ENCODE measurements at places on chromosomes 6 and 20.

DNA sequence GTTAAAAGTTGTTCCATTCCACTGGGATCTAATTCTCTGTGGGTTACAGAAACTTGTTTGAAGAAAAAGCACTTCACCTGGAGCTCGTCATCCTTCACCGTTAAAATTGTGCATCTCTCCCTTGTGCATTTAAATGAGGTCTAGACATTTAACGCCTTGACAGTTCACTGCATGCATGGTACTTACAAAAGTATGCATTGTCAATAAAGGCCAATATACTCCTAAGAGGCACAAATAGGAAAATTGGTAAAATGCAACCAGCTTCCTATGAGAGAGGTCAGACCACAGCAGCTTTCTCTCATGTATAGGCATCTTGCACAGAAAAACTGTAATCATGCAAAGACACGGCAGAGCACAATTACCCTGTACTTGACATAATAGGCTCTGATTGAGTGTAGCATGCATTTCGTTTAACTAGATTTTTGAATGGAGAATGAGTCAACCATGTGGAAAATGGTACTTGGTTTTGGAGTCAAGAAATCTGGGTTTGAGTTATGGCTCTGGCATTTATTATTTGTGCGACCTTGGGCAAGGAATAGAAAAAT lies 378.5 kb downstream of the RFPL4B start:
- no peak for DNase-seq

DNA sequence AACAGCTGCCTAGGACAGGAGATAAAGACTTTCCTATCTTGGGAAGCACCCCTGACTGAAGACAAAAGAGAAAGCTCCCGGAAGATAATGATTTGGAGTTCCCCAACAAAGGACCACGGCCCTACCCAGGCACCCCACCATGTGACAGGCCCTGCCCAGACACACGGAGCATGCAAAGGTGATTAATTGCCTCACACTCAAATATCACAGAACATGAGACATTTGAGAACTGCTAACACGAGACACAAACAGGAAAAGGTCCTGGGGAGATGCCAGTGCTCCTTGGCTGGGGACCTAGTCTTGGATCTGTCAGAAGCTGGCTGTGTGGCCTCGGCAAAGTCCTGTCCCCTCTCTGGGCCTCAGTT lies 82.5 kb upstream of the PTPN1 start:
- no peak for DNase-seq

DNA sequence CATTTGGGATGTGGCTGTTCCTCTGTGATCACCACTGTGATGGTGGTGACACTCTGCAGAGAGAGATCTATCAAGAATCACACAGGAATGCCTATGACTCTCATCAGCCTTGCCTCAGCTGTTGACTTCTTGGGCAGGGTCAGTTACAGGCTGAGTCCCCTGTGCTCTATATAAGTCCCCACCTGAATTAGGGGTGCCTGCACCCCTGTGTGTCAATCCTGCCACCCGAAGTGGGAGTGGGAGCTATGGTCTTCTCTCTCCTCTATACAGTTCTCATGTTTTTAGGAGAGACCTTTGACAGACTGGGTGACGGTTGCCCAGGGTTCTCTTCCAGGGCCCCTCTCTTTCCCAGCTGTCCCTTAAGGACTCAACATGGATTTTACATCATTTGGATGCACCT lies 173.8 kb downstream of the ZDHHC14 start:
- no peak for DNase-seq

DNA sequence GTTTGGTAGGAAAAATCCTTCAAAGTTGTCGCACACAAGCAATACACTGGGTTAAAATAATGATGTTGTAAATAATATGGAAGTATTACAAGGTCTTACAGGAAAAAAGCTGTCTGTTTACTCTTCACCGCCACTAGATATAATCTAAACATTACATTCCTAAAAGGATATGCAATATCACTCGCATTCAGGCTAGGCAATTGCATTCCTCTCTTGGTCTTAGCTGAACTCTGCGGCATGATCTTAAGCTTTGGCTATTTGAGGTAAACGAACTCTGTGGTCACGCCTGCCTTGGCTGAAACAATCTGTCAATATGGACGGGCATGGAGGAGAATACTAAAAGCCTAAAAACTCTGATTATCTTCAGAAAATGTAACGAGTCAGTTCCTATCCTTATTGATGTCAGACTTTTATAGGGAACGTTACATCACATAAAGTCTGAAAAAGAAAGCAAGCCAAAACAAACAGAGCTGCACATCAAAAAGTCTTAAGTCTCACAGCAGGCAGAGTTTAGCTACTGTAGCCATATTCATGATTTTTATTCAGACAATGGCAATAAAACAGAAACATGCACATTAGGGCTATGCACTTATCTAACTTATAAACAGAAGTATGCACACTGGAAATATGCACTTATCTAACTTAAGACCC lies 30.8 kb upstream of the FILIP1 start:
- DNase-seq, result no peak

DNA sequence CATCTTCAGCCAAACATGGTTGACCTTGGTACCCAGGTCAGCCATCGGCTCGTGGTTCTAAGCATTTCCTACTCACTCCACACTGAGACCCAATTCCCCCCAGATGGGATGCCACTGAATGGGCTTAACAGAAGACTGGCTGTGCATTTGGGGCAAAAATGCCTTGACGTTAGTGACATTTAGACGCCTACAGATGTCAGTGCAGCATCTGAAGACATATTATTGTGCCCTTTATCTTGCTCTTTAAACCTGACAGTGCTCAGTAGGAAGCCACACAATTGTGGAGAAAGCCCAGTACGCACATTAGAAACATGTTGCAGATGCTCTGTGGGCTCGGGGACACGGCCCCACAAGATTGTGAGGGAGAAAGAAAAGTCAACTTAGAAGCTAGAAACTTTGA lies 414.7 kb downstream of the PTPRT start:
- DNase-seq, result no peak

GRCh38 chr6:3247255-3248146 lies 11.2 kb upstream of the PSMG4 start:
- DNase-seq, result no peak

DNA sequence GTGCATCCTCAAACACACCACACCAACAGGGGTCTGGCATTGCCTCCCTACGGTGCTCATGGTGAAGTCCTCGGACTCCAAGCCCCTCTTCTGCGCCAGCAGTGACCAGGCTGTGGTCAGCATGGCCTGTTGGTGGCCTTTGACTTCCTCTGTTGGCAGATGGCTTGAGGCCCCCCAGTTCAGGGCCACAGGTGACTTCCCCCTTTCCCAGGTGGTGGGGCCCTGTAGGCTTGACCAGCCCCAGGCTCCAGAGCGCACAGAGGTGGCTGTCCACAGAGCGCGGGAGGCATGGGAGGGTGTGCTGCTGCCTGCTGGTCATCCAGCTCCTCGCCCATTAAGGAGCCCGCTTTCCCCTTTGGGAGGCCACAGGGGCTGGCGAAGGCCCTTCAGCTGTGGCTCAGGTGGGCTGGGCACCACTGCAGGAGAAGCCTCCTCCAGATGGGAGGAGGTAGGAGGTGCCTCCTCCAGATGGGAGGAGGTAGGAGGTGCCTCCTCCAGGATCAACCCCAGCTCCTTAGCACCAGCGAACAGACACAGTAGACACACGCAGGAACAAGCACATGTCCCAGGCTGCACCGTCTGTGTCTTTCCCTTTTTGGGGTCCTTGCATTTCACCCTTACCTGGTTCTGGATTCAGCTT lies 52.1 kb upstream of the BHLHE23 start:
- DNase-seq, result no peak

- no peak for DNase-seq
Measured at GRCh38 chr6:102216232-102216631, 822.7 kb downstream of the GRIK2 start.

DNA sequence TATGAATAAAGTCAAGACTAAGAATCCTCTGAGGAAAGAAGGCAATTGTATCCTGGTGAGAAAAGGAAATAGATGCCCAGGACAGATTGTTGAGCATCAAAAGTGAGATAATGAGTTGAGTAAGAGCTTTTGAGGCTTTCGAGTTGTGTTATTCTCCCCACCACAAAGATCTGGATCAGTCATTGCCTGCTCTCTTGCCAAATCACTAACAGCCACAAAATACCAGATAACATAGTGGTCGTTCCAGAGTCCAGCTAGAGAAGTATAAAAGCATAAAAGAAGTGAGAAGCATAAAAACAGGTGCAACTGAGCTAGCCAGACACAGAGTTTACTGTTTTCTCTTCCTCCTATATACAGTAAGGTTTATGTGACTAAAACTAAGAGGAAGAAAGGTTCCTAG lies 4.9 kb downstream of the SPINT4 start:
- DNase-seq, result no peak

- no peak for DNase-seq
Measured at GRCh38 chr6:116764961-116765841, at the start of gene FAM162B. Gene FAM162B, minus strand, starts transcription at chr6:116765719. Its CDS starts 143 bp downstream, at chr6:116765576.

DNA sequence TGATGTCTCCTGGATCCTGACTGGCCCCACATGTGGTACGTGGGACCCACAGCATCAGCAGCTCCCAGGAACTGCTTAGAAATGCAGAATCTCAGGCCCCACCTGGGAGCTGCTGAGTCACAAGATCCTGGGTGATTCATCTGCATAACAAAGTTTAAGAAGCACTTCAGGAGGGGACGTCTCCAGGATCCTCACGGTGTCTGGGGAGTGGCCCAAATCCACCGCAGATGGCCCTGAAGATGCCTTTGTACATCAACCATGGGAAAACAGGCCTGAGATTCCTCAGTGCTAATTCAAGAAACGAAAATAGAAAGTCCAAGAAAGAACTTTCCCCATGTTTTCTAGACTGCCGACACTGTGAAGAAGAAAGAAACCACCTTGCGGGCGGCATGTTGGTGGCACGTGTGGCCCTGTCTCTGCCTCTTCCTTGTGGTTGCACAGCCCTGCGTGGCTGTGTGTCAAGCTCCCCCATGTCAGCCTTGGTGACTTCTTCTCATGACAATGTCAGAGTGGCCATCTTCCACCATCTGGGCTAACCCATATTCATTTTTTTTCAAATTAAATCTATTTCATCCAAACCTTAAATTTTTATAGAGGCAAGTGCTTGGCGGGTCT lies 26.1 kb downstream of the RRBP1 start:
- DNase-seq, result no peak

DNA sequence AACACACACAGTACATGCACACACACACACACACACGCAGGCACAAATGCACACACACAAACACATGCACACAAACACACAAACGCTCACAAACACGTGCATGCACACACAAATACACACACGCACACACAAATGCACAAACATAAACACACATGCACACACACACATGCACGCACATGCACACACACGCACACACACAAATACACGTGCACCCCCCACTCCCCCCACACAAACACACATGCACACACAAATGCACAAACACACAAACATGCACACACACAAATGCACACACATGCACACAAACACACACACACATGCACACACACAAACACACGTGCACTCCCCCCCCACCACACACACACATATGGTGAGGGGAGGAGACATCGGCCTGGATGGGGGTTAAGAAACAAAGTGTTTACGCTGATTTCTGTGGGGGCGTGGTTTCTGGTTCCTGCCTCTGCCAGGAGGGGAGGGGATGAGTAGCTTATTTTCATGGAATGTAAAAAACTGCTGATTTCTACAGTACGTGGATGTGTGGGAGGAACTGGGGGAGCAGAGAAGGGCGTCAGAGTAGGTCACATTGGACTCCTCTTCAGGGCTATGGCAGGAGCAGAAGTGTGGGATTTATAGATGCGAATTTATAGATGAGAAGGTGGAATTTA lies 607.2 kb downstream of the QKI start:
- no peak for DNase-seq

- no peak for DNase-seq
Measured at GRCh38 chr6:157392927-157393668, 12.1 kb downstream of the ZDHHC14 start.

GRCh38 chr6:151285122-151285521 lies 45.4 kb downstream of the AKAP12 start:
- DNase-seq, result no peak

- DNase-seq, result no peak
Measured at GRCh38 chr6:7165890-7166267, 58.1 kb downstream of the RREB1 start.

DNA sequence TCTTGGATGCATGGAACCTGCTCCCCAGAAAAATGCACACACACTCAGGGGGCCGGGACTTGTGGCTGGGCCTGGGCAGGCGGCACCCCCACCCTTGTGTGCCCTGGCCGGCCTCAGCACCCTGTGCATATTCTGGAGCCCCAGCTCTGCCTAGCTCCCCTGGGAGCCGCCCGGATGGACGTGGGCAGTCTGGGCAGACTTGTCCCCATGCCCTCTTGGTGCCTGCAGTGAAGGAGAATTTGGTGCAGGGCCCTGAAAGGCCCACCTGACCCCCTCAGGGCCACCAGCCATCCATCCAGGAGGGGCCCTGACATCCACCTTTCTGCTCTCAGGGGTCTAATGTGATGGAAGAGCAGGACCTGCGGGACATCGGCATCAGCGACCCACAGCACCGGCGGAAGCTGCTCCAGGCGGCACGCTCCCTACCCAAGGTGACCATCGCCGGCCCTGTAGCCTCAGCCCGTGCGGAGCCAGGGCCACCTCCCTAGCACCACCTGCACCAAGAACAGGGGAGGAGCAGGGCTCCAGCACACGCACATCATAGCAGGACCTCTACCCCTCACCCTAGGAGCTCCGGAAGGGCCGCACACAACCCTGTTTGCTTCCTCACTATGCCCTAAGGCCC lies 62.8 kb downstream of the TCP11 start:
- DNase-seq, result no peak

DNA sequence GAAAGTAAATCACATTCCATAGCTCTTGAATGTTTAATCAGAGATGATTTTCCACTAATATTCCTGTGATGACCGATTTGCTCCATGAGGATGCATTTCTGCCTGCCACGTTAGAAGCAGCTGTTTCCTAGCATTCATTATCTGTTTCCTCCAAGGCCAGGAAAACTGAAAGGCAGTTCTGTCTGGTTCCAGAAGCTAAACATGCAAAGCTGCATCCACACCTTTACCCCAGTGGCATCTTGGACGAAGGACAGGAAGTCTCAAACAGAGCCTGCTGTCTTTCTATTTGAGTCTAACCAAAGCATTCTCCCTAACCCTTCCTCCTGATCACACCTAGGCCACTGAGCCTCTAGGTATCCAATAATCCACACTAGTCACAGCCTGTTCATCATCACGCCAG lies 27.6 kb downstream of the CNKSR3 start:
- DNase-seq, result no peak

DNA sequence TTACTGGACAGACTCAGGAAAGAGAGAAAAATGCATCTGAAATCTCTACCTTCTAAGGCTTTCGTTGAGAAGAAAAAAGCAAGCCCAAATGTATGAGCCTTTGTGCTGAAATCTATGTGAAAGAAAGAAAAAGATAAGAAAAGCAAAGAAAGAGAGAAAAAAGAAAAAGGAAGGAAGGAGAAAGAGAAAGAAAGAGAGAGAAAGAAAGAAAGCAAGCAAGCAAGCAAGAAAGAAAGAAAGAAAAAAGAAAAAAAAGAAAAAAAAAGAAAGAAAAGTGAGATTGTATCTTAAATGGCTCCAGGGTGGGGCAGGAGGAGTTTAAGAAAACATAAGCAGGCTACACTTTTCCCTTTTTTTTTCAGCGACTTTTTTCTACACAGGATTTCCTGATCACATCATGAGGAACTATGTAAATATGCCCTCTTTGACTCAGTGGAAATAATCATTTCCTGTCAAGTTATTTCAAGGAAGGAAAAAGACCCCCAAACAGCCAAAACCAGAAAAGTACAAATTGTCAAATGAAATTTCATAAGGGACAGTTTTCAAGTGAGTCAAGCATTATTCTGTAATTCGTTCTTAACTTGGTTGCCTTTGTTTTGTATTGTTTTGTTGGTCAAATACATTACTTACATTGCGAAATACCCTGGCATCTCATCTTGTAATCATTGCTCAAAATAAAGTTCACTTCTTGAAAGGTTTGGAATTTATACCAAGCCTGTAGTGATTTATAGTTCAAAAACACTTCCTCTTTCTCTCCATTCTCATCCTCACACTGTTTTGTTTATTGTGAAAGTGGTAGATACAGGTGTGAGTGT lies 79.5 kb upstream of the RNF217 start:
- DNase-seq, result no peak
